Brain (organoid and tissue), 16 donors: ENCODE measurements at places on chromosomes 2 and 18.
A peak's percentile ranks its signal among the peaks of the same experiment; 100 is the strongest.

GRCh38 chr2:46369783-46370182, 72.6 kb downstream of the EPAS1 start:
- DNase-seq = no peak

- DNase-seq = no peak
These were observed 21.6 kb upstream of the TEX51 start for GRCh38 chr2:126877041-126877440.

DNA sequence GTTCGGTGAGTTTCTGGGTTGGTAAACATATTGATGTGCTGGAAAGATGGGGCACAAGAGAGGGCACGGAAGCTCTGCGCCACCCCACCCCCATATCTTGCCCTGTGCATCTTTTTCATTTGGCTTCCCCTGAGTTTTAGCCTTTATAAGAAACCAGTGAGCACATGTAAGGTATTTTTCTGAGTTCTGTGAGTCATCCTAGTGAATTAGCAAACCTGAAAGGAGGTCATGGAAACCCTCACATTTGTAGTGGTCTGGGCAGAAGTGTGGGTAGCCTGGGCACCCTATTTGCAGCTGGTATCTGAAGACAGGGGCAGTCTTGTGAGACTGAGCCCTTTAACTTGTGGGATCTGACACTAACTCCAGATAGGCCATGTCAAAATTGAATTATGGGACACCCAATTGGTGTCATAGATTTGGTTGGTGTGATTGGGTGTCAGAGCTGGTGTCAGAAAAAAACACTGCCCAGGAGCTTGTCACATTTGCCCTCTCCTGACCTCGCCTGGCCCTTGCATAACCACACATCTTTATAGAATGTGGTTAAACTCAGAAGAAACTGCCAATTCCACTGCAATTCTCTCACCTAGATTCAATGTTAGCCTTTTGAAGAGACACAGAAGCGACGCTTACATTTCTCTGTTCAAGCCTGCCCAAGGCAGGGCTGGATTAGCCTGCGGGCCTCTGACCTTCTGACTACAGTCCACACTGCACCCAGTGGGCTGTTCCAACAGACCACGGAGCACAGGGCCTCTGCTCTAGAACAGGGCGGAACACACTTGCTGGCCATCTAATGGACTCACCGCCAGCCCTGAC, 12.0 kb upstream of the GALM start:
- DNase-seq = no peak

DNA sequence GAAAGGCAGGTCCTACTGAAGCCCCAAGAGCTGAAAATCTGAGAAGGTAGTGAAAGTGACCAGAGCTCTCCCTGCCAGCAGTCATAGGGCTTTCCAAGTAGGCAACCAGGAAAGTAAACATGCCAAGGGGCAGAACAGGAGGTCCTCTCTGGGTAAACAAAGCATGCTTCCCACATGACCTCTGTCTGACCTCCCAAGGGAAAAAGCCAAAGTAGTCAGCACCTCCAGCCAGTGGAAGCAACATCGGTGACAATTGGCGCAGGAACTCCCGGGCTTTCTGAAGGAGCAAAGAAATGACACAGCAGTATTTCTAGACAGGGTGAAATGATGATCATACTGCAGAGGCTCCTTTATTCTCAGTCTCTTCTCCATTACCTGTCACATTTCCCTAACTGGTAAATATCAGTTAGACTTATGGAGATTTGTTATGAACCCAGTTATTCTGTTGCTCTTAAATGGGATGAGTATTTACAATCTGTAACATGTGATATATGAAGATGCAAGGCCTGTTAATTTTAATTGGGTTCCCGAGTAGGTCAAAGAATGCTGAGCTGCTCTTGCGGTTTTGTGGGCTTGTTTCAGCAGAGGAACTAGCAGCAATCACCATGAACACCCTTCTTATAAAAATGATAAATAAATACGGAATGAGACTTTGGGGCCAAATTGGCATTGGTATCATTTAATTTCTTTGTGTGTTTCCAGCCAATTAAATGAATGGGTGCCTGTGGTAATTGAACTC, 321.0 kb downstream of the RND3 start:
- DNase-seq = peak; percentile 71

GRCh38 chr2:117057016-117057415, 757.5 kb upstream of the DDX18 start:
- DNase-seq = peak; percentile 1

- DNase-seq = peak; percentile 87
These were observed 95.6 kb downstream of the GALNT3 start for GRCh38 chr2:165698444-165698884.

- peak; percentile 3 for DNase-seq
These were observed at the start of gene FOXI3 for GRCh38 chr2:88452565-88452905. FOXI3 (minus strand) TSS chr2:88452693; CDS start chr2:88452535, 158 bp downstream.

DNA sequence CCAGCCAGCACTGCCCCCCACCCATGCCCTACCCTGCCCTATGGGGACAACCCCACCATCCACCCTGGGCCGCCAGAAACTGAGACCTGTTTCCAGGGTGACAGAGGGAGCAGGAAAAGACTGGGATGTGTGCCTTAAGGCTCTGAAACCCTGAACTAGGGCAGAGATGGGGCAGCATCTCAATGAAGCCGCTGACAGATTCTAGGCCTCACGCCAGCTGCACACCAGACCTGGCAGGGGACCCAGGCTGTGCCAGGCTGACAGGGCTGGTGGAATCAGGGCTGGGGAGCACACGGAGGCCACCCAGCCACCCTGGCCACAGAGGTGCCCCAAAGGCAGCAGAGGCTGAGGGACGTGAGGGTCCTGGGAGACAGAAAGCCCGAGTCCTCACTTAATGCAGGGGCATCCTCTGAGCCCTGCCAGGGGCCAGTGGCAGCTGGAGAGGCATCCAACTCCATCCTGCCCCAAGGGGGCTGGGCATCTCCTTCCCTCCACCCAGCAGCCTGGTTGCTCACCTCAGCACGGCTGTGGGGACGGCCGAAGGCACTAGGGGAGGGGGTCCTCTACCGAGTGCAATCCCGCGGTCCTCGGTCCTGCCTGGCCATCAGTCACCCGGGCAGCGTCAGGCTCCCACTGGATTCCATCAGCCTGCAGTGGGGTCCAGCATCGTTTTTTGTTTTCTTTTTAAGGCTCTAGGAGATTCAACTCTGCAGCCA, 169.2 kb downstream of the ZFP36L2 start:
- peak; percentile 93 for DNase-seq

DNA sequence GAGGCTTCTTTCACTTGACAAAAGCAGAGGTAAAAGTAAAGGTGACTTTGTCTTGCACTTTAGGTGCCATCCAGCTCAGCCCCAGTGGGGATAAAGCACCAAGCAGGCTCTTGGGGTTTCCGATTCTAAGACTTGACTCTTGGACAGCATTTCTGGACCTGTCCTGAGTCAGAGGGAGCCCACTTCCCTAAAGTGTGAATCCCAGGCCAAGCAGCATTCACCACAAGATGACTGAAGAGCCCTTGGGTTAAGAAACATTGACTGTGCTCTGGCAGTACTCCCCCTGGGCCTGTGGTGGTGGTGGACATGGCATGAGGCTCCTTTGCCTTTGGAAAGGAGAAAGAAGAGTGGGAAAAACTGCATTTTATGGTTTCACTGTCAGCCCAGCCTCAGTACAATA, 638.0 kb upstream of the VRK2 start:
- no peak for DNase-seq

- no peak for DNase-seq
These were observed 170.0 kb upstream of the CRIM1 start for GRCh38 chr2:36185624-36186023.

GRCh38 chr18:58668211-58668610, 3.1 kb upstream of the MALT1 start:
- no peak for DNase-seq

- no peak for DNase-seq
These were observed 255.4 kb downstream of the PLCL1 start for GRCh38 chr2:198059800-198060199.

DNA sequence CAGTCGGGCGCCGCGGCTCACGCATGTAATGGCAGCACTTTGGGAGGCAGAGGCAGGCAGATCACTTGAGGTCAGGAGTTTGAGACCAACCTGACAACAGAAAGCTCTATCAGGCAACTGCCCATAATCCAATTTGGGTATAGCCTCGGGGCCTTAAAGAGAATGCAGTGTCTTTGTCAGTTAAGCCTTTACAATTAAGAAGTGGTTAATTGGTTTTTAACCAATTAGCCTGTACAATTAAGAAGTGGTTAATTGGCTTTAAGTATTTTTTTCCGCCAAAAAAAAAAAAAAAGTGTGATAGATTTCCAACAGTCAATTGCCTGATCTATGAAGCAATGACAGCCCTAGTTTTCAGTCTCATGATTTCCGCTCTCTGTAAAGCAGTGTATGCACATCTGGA, 74.6 kb upstream of the NARS1 start:
- DNase-seq = no peak

DNA sequence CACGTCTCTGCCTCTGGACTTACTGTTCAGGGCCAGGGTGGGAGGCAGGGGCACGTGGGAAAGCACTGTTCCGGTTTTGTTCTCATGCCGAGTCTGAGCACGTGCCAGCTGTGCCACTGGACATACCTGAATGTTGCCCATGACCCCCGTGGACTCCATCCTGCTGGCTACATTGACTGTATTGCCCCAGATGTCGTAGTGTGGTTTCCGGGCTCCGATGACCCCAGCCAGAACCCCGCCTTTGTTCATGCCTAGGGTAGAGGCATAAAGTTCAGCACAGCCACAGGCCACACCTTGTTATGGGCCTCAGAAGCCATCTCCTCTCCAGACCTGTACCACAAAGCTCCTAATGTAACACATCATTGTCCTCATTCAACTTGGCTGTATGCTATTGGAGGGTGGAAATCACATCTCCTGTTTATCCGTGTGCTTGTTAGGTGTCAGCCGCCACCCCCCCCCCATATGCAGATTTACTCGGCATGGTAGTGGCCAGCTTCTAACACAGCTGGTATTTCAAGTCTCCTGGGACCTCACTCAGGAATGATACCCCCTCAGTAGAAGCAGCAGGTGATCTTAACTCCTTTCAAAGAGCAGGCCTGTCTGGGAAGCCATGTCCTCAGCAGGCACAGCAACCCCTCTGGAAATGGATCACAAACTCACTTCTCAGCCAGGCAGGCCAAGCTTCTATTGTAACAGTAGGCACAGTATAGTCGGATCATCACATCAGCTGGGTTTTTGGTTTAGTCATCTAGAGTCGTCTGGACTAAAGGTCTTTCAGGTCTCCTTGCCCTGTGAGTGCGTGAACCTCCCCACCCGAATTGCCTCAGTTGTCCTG, 27.6 kb downstream of the CENPO start:
- no peak for DNase-seq

DNA sequence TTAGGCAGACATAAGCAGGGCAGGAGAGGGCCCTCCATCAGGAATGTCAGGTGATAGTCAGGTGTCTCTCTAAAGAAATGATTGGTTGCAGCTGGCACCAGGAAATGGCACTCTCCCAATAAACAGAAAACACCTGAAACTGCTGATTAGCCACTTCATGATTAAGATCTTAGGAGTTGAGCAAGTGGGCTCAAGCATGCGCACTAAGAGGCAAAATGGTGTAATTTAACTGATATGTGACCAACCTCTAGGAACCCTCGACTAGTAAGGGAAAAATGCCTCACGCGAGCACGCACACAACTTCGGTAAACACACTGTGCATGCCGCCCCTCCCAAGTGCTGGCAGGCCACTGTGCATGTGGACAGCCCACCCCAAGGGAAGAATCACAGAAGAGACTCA, 23.8 kb upstream of the SLC35G4 start:
- DNase-seq = no peak

GRCh38 chr2:127326289-127326945, 32.5 kb upstream of the ERCC3 start:
- no peak for DNase-seq

- peak; percentile 83 for DNase-seq
These were observed 332.8 kb upstream of the SOX11 start for GRCh38 chr2:5359397-5359796.

- DNase-seq = no peak
These were observed 27.9 kb downstream of the KIAA1328 start for GRCh38 chr18:36856815-36857214.

DNA sequence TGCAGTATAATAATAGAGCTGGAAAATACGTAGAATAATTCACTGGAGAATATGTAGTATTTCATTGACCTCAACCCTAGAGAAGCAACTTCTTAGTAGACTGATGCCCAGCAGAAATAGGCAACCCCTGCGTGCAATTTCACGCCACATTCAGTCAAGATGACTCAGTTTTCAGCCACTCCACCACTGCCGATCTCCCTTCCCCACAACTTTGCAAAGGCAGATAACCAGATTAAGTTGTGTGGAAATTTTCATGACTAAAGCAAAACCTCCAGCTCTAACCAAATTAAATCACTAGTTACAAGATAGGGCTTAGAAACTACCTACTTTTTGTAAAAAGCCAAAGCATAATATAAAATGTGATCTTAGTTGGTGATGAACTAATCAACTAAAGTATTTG, 63.3 kb upstream of the STK17B start:
- DNase-seq = no peak

- DNase-seq = no peak
These were observed 178.6 kb downstream of the SEPTIN10 start for GRCh38 chr2:109435066-109435690.

DNA sequence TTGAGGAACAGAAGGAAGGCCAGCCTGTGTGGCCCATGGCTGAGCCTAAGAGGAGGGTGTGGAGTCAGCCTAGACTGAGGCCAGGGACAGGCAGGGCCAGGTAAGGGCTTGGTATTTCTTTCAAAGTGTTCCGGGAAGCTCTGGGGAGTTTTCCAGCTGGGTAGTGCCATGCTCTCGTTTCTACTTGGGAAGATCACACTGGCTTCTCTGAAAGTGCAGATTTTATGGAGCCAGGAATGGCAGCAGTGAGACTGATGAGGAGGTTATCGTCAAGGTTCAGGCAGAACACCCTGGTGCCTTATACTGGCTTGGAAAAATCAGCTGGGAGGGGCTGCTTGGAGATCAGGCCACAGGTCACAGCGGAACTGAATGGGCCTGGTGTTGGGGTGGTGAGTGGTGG, 245.1 kb downstream of the SOX11 start:
- DNase-seq = peak; percentile 57
